ENCODE measurements at places on chromosomes 13 and 19. TPM values are rescaled to one million over a fixed set of nuclear protein-coding genes. Genes with fewer than 3 reads are reported as not detected.

Gene WASF3
- polyA plus RNA-seq = 5.4 TPM

Gene DHDH
- polyA plus RNA-seq = 1.3 TPM

Gene PABPC3
- 0.15 TPM for polyA plus RNA-seq

Gene NPAS1
- 11.1 TPM for polyA plus RNA-seq

Gene ACER1
- polyA plus RNA-seq = 0.10 TPM

Gene IFT88
- 13.1 TPM for polyA plus RNA-seq

Gene CYSLTR2
- 0.88 TPM for polyA plus RNA-seq
